T-cell (primary cell): ENCODE measurements at places on chromosomes 12 and 14.

DNA sequence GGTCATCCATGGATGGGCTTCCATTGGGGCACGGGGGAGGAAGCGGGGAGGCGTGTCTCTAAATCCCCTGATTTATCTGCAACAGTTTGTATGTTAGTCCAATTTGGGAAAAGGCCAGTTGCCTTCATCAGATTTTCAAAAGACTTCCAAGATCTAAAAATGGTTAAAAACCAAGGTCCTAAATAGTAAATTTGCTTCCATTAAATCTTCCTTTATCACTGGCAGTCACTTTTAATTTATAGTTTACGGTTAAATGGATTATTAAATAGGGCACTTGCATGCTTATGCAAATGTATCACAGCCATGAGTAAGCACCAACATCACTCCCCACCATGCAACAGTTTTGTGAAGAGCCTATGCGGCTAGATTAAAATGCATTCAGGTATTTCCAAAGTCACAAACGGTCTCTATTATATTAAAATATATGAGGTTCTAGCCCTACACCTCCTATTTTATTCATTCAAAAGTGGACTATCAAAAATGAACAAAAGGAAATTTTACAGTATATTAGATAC lies 108.2 kb upstream of the GPHB5 start:
- no peak for DNase-seq

DNA sequence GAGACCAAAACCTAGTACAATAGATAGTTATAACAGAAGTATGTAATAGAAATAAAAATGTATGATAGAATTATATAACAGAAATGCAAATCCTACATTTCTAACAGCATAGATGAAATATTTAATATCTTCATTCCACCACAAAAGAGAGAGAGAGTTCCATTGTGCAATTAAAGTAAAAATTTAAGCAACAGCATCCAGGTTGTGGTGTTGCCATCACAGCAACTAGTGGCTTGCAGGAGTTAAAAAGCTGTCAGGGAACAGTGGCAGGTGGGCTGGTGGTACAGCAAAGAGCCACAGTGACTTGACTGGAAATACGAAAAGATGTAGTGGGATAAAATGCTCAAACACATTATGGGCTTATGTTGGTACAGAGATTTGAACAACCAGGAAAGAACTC lies 57.1 kb upstream of the MDM1 start:
- DNase-seq, result no peak

DNA sequence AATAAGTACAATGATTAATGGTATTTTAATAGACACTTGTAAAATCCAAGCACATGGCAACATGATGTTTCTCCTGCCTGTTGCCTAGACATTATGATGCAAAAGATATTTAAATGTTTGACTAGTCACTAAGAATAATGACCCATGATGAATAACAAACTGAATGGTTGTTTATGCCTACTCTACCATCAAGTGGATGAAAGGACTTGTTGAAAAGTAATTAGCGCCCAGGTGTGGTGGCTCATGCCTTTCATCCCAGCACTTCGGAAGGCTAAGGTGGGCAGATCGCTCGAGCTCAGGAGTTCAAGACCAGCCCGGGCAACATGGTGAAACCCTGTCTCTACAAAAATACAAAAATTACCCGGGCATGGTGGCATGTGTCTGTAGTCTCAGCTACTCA lies 30.7 kb downstream of the KIF21A start:
- no peak for DNase-seq

DNA sequence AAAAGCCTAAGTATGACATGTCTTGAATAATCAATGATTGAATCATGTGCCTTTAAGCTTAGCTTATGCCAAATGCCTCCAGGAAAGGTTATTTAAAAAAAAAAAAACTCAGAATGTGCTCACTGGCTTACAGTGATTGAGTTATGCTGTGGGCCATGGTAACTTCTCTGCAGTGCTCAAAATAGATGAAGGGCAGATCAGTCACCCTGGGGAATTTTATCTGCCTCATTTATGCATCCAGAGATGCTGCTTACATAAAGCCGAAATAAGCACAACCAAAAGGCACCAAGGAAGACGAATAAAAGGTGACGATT lies 118.7 kb upstream of the MDM1 start:
- no peak for DNase-seq

DNA sequence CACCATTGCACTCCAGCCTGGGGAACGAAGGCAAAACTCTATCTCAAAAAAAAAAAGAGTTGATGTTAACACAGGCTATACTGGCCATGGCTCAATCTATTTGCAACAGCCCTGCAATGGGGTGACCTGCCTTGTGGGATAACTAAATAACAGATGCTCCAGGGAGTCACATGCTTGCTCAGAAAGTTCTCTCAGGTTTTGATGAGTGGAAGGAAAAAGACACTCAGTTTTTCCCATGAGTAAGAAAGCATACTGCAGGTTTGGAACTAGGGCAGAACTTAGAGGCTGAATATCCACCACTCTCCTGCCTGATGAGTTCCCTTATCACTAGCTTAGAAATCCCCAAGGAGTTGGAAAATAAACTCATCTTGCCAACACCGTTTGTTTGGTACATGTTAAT lies 16.9 kb downstream of the WSB2 start:
- DNase-seq, result no peak

- DNase-seq, result no peak
These were observed 43.1 kb upstream of the GPHB5 start for GRCh38 chr14:63361790-63362189.

DNA sequence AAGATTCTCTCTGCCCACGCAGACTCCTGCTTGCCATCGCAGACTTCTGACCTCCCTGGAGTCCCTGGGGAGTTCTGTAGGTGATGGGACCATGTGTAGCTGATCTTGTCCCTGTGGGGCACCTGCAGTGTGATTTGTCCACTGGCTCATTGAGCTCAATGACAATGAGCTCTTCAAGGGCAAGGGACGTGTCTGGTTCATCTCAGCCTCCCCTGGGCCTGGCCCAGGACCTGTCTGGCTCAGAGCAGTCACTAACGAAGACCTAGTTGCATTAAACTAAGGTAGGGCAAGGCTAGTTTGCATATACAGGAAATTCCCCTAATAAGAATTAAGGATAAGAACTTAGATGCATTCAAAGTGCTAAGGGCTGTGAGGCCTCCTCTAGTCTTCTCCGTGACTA lies 245.5 kb upstream of the NOS1 start:
- DNase-seq, result no peak

DNA sequence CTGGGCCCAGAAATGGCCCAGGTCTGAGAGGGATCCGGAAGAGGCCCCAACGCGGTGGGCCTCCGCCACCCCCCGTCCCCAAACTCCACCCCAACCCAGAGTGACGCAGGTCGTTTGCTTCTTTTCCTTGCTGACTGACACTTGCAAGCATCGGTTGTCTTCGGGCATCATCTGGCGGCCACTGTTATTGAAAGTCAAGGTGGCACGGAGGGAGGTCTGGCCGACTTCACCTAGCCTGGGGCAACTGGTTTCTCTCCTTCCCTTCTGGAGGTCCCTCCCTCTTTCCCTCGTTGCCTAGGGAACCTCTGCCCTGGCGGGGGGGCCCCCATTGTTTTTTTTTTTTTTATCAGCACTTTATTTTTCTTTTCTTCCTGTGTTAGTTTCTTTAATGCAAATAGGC lies 241.8 kb downstream of the ALG10 start:
- no peak for DNase-seq

- DNase-seq, result no peak
These were observed 33.6 kb downstream of the SSH1 start for GRCh38 chr12:108823804-108824203.

GRCh38 chr12:124418791-124419190 lies 123.9 kb downstream of the RFLNA start:
- no peak for DNase-seq

DNA sequence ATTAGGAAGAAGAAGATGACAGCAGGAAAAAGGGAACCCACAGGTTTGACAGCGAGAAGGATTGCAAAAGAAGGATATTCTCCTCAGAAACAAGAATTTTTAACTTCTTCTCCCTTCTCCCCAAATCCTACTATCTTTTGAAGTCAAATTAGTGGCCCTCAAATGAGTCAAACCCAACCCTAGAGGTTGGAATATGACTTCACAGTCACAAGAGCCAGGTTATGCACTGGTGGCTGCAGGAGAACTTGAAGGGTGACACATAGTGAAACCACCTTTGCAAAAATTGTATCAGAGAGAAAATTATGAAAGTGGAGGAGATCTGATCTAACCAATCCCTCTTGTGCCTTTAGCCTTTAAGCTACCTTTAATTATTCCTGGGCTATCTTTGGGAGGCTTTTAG lies 386.2 kb upstream of the CCDC196 start:
- no peak for DNase-seq

DNA sequence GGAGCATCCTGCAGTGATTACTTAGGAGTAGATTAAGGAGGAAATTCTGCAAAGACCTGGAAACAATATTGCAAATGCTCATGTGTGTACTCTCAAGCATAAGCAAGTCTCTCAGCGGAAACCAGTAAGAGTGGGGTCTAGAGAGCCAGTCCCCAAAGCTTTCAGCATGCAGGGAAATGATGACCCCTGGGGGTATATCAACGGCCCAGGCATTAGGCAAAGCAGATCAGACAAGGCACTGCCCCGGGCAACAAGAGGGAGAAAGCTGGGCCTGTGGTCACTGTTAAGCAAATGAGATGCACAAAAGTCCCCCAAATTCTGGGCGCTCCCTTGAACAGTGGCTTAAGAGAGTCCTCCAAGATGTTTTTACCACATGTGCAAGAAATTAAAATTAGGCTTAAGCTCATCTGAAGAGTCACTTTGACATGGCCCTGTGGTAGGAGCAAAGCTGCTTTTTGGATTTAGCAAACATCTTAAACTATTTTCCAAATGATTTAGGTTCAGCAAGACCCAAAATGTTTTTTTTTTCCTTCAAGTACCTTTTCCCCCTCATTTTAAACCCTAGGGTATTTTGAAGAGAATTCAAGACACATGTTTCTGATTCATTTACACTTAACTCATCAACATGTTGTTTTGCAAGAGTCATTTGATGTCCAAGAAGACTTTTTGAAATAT lies 457.1 kb upstream of the TBX3 start:
- DNase-seq, result no peak

DNA sequence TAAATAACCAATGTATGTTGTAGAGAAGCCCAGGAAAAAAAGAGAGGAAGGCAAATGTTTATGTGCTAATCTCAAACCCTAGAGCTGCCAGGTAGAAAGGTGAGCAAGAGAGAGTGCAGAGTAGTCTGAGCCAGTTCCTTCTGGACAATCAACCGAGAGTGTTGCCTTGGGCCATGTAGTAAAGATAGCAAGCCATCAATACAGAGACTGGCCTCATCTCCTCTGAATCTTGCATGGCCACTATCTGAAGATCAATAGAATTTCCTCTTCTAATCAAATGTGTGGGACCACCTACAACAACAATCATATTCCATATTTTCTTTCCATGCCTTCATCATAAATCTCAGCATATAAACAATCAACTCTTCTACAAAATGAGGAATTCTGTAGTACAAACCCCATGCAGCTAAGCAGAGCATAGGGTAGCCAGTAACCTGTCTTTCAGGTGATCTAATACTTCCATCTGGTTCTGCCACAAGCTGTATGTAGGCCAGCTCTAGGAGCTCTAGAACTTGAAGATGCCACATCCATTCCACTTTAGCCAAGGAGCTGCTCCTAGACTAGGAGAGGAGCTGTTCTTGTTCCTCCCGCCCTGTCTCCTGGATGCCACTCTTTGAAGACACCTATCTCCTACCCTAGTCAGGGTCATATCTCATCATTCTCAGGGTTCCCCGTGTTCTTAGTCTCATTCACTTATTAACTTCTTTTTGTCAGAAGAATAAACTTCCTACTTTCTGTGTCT lies 75.8 kb upstream of the SLC38A4 start:
- DNase-seq, result no peak

GRCh38 chr14:69701857-69702256 lies 65.1 kb upstream of the SRSF5 start:
- no peak for DNase-seq

DNA sequence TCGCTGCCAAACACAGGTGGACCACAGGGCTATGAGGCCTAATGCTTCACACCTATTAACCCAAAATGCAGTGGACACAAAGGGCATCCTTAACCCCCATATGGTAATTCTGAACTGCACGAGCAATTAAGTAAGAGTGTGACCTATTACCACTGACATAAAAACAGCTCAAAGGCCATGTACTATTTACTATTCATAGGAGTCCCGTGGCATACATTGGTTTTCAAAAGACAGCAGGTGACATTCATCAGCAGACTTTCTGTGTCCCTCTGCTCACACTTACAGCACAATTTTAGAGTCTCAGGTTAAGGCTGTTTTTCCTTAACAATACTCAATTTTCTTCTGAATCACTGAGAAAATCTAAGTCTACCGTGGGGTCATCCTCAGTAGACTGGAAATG lies 23.1 kb upstream of the TMCC3 start:
- no peak for DNase-seq

GRCh38 chr12:84413656-84414055 lies 498.9 kb downstream of the SLC6A15 start:
- DNase-seq, result no peak

DNA sequence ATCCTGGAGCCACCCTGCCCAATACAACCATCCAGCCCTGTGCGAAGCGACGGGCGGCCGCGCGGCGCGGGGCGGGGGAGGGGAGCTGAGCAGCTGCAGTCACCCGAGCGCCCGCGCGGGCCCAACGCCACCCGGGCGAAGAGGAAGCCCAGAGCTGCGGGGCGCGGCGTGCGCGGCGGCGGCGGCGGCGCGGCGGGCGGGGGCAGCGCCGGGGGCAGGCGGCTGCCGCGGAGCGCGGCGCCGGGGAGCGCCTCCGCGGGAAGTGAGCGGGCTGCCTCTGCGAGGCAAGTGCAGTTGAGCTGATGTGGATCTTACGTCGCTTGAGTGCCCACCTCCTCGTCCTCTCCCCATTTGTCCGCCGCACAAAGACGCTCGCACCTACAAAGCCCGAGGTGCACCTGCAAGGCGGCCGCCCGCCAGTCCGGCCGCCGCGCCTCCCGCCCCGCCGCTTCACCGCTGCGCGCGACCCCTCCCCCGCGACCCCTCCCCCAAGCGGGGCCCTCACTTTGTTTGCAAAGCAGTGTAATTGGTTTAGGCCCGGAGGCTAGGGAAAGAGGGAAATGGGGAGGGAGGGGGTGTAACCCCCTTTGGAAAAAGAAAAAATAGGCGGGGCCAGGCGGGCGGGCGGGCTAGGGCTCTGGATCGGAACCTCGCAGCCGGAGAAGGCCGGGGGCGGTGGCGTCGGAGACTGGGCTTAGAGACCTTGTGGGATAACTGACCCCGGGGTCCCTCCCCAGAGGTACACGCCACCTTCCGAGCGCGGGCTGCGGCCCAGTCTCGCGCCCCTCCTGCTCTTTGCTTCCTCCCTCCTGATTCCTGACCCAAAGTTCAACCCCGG lies at the start of the genes FOXA1 and TTC6:
Gene FOXA1 (minus strand): TSS at position 279 of the 838 bp plus-strand sequence. CDS start 277 bp downstream, at position 2.
Gene TTC6 (plus strand): TSS at position 659 of the 838 bp plus-strand sequence. CDS start 26,436 bp downstream, outside the sequence.
- no peak for DNase-seq
